ENCODE measurements at places on chromosomes 4 and X.

GRCh38 chr4:186772936-186773487 is 49.4 kb upstream of the FAT1 start:
- DNase-seq = no peak

- DNase-seq = no peak
Measured at GRCh38 chr4:178198691-178199090, 756.5 kb upstream of the AGA start.

DNA sequence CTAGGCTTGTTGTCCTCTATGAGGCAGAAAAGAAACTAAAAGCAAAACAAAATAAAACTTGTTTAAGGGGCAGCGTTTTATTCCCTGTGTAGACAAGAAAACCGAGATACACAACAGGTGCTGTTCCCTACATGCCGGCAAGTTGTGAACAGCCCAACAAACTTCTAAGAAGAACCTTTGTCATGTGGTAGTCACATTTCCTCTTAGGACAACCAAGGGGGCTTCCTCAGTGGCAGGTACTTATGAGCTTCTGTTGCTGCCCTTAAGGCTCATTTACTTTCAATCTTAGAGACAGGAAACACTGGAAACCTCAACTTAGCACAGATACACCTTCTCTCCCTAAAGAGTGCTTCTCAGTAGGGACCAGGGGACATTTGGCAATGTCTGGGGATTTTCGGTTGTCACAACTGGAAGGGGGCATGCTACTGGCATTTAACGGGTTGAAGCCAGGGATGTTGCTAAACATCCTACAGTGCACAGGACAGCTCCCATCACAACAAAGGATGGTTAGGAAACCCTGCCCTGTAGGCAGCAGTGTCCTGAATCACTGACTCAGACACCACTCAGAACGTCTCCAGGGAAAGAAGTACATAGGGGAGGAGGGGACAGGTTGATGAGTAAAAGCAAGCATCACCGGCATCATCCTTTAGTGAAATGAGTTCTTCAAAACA is 111.0 kb downstream of the ASB9 start:
- peak; percentile 18 for DNase-seq

GRCh38 chr4:138897811-138898226 is 117.8 kb upstream of the NOCT start:
- no peak for DNase-seq

DNA sequence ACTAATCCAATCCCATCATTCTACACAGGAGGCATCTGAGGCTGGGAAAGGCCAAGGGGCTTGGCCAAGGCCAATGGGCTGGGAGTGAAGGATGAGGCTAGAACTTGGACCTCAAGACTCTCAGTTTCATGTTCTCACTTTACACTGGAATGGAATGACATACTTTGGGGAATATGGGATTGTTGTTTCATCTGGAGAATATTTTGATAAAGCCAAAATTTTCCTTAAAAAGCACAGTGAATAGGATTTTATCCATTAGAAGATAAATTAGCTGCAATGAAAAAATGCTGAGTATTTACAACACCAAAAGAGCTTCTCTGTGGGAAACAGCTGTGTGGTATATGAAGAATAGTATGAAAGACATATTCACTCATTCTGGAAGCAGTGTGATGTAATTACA is 29.3 kb downstream of the SMIM20 start:
- no peak for DNase-seq

GRCh38 chrX:119427795-119428185 is 28.7 kb downstream of the SLC25A43 start:
- no peak for DNase-seq

DNA sequence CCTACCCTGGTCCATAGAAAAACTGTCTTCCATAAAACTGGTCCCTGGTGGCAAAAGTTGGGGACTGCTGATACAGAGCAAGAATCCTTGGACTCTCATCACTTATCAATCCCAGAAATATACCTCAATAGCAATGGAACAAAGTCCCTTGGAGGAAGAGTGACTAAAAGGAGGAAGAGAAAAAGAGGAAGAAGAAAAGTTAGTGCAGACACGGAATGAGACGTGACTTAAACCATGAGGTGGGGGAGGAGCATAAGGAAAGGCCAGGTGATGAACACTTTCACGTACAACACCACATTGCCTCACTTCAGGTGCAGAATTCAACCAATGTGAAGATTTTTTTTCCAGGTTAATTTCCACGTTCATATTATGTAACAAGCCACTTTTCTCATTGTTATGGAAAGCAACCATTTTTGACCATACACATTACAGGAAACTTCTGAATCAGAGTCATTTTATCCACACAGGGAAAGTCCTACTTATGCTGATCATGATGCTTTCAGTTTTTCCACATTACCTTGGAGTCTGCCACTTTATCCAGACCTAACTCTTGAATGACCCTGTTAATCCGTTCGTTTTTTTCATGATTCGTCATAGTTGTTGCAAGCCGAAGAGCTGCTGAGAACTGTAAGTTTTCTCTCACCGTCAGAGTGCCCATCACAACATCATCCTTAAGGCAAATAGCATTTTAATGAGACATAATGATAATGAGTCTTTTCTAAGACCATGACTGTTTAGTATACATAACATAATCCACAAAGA is 27.7 kb downstream of the ABCG2 start:
- DNase-seq = no peak

DNA sequence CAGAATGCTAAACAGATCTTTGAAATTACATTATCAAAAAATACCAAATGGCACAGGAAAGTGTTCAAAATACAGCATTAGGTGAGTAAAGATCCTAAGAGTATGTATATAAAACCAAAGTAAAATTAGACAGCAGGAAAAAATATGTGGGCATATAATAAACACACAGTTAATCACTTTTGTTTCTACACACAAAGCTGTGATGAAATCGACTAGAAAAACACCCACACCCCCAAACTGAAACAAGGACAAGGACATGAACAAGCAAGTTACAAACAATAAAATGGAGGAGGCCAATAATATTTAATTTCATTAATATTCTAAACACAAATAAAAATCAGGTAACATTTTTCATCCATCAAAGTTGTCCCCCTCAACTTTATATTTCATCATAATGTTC is 143.2 kb downstream of the FRYL start:
- no peak for DNase-seq

DNA sequence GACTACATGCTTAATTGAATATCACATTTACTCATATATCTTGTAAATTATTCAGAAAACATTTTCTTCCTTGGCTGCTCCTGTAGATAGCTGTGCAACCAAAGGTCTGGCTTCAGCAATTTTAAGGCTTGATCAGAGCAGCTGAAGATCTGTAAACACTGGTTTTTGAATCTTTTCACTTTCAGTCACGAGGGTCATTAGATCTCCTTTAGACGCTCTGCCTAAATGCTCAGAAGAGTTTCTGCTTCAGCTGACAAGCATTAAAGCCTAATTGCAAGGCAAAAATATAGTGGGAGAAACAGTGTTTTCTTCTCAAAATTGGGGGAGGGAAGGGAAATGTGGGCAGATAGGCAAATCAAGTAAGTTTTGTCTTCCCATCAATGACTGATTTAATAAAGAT is 25.7 kb downstream of the TRPC5 start:
- no peak for DNase-seq

DNA sequence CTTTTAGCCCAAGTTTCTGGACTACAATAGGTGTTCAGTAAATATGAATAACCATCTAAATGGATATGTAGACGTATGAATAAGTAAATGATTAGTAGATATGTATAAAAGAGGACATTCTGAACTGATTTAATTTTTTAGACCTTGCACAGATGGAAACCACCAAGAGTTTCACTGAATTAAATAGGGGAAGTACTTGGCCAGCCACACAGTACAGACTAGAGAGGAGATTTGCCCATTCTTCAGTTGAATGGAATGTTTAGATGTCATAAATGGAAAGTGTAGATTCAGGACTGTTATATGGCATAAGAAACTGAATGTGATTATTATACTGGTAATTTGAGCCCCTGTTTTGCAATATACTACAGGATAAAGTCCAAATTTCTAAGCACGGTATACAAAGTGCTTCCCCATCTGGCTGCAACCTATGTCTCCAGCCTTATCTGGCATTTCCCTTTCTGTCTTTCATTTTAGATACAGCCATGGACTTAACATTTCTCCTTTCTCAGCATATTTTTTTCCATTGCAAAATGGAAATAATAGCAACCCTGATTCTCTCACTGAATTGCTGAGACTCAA is 137.8 kb upstream of the HS3ST1 start:
- no peak for DNase-seq

GRCh38 chrX:35675151-35675550 is 123.0 kb upstream of the MAGEB16 start:
- DNase-seq = no peak

- DNase-seq = no peak
Measured at GRCh38 chrX:63613531-63614028, 171.4 kb downstream of the ARHGEF9 start.

DNA sequence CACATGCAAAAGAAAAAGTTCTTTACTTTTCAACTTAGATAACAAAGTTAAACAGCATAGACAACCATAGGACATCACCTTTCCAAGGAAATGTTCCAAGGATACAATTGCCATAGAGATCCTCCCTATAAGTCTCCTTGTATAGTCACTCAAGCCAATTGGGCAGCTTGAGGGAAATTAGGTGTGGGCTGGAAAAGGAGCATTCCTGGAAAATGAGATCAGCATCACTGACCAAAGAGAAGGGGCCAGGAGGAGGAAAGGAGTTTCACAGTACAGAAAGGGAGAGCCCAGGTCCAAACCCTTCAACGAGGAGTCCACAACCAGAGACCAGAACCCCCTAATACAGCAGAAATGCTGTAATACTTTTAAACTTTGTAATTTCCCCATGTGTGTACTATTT is 91.5 kb upstream of the PPARGC1A start:
- DNase-seq = no peak

DNA sequence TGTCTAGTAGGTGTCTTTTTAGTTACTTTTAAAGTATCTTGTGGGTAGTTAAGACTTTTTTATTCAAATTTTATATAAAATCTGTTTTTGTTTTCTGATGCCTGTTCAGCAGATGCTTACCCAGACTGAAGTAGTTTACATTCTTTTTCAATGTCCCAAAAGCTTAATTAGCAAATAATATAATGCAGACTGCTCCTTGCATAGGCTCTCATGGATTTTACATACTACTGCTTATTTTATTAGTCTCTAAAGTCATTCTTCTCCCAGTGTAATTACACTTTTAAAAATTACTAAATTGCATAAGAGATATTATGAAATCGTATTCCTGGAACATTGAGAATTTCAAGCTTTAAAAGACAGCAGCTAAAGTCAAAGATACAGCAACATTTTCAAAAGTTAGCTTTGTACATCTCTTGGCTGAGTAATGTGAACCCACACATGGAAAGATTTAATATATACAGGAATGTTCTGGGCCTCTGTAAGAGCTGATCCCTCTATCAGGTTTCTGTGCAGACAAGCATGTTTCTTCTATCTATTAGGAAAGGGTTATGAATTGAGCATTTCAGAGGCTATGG is 148.4 kb upstream of the SPRY1 start:
- no peak for DNase-seq

GRCh38 chr4:52780617-52781354 is 29.6 kb upstream of the ERVMER34-1 start:
- no peak for DNase-seq

All from stimulated activated CD4-positive, alpha-beta T cell treated with anti-CD3 and anti-CD28 coated beads, Interleukin-2, amount 100 ng/mL, for 48 hours (primary cell).